ENCODE measurements at places on chromosomes 1 and 21. TPM values are rescaled to one million over a fixed set of nuclear protein-coding genes. Genes with fewer than 3 reads are reported as not detected.

DNA sequence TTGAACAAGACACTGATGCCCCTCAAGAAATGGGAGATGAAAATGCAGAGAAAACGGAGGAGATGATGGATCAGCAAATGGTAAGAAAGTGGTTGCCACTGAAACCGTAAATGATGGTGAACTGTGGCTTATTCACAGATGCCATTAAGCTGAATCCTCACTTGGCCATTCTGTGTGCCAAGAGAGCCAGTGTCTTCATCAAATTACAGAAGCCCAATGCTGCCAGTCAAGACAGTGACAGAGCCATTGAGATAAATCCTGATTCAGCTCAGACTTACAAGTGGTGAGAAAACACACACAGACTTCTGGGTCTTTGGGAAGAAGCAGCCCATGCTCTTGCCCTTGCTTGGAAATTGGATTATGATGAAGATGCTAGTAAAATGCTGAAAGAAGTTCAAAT, 52.5 kb downstream of the NBPF6 start:
- no peak for DNase-seq

DNA sequence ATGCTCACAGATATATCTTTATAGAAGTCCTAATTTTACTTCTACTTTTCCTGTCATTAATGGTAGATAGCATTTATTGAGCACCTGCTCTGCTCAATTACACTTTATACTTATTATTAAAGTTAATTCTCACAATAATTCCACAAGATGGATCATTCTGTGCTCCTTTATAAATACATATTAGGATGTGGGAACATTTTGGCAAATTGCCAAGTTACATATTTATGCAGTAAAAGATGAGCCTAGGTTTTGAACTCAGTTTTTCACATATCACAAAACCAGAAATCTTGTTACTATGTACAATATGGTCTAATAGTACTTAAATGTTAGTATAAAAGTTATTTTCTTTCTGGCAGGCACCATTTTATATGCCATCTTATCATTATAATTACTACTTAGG, 895.0 kb upstream of the B3GALT2 start:
- DNase-seq = no peak

DNA sequence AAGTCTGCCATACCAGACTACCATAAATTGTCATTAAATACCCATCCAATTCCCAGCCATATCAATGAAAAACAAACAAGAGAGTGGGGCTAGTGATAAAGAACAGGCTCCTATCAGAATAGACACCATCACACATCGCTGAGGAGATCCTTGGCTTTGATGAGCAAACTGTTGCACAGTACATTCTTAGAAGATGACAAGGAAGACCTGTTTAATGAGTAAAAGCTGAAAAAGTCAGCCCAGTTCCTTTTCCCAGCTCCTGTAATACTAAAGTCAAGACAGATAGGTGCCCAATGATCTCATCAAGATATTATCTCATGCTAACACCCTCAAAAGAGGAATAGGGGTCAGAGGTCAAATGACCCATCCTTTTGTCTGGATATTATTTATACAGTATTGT, 164.5 kb upstream of the COA6 start:
- DNase-seq = no peak

DNA sequence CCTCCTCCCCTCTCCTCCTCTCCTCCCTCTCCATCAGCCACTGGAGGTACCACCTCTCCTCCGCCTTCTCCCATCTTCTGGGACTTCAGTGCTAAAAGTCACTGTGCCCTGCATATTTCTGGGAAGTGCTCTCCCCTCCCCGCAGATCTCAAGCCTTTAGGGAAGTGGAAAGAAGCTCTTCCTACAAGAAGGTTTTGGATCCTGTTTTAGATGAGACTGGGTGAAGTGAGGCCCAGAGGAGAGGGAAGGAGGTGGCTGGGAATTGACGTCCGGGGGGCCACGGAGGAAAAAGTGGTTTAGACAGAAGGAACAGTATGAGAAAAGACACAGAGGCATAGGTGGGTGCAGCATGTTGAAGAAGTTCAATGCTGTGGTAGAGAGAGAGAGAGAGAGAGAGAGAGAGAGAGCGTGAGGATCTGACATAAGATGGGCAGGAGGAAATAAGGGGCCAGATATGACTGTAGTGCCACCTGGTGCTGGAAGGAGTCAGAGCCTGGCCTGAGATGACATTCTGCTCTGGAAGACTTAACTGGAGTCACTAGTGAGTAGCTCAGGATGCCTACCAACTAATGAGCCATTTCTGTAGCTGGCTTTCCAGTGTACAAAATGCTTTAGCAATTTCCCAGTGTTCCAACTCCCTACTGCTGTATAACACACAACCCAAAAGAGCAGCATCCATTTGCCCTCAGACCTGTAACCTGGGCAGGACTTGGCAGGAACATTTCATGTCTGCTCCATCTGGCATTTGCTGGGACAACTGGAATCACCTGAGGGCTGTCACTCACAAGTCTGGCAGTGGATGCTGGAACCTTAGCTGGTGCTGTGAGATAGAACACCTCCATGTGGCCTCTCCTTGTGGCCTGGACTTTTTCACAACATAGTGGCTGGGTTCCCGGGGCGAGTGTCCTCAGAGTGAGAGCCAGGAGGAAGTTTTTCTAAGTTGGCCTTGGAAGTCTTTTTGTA, 16.6 kb upstream of the ZSCAN20 start:
- no peak for DNase-seq

GRCh38 chr1:198598796-198599321, 40.0 kb upstream of the PTPRC start:
- no peak for DNase-seq

GRCh38 chr21:46345861-46346260, 21.9 kb downstream of the PCNT start:
- no peak for DNase-seq

DNA sequence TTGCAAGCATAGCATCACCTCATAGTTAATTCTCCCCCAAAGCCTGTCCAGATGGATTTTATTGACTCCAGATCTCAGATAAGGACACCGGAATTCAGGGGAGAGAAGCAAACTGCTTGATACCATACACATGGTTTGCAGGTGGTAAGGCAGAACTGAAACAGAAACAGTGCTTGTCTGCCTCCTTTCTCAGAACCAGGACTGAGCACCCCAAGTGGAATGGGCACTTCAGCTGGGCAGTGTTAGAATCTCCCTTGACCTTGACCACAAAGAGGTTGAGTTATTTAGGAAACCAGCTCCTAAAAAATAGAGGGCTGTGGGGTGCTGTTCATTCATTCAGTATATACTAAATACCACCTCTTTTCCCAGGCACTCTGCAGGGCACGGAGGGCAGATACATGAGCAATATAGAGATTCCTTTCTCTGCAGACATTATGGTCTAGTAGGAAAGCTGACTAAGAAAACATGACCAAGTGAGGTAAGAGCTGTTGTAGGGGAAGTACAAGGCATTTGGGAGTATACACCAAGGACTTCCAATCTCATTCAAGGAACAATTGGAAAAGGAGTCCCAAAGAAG, 185.2 kb downstream of the C1orf94 start:
- DNase-seq = no peak

- DNase-seq = no peak
Observed at GRCh38 chr1:37167479-37167878, 133.2 kb upstream of the GRIK3 start.

DNA sequence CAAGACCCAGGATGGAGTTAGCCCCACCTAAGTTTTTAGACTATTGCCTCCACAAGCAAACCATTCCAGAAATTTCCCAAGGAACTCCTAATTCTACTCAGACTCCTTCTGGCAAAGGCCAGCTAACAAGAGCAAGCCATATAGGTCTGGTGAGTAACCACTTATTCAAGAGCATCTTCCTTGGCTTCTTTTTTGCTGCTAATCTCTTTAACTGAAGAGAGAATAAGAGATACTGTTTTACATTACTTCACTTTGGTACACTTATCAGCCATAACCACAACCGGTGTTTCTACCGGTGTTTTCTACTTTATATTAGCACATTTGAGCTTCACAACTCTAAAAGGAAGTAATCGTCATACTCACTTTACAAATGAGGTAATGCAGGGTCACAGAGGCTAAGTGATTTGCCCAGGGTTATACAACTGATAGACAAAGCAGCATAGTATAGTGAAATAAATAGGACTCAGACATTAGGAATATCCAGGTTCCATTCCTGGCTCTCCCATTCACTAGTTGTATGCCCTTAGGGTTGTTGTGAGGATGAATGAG, 1.7 kb upstream of the EPS15 start:
- DNase-seq = no peak

DNA sequence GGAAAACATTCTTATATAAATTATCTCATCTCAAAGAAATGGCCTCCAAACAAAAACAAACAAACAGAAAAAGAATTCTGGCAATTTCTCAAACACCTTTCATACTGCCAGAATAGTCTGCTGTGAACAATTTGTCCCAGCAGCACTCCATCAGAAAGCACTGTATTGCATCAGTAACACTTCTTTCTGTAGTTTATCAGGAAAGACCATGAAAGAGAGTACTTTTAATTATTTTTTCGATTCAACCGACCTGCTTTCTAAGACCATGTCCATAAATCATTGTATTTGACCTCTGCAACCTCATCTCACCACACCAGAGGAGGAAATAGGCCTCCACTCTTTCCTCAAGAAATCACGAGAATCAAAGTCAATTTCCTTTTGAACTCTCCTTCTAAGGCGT, 1579.9 kb downstream of the MRPL39 start:
- DNase-seq = no peak

GRCh38 chr1:147719029-147719698, 41.2 kb downstream of the GJA5 start:
- DNase-seq = no peak

DNA sequence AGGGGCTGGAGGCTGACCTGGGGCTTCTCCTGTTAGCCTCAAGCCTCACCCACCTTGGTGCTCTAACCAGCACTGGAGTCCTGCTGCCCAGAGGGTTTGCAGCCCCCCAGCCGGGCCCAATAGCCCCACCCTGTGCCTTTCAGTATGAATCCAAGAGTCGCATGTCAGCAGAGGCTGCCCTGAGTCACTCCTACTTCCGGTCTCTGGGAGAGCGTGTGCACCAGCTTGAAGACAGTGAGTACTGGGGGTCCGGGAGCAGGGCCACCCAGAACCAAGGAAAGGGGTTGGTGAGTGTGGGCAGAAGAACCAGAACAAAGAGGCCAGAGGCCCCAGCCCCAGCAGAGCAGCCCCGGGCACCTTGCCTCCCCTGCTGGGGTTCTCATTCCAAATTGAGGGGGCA, 25.6 kb downstream of the CDK18 start:
- DNase-seq = no peak

- DNase-seq = no peak
Observed at GRCh38 chr1:219585837-219586455, 27.0 kb downstream of the ZC3H11B start.

- no peak for DNase-seq
Observed at GRCh38 chr1:110540891-110541685, 22.1 kb upstream of the KCNA10 start.

GRCh38 chr1:49424782-49425181, 599.0 kb downstream of the AGBL4 start:
- DNase-seq = no peak

DNA sequence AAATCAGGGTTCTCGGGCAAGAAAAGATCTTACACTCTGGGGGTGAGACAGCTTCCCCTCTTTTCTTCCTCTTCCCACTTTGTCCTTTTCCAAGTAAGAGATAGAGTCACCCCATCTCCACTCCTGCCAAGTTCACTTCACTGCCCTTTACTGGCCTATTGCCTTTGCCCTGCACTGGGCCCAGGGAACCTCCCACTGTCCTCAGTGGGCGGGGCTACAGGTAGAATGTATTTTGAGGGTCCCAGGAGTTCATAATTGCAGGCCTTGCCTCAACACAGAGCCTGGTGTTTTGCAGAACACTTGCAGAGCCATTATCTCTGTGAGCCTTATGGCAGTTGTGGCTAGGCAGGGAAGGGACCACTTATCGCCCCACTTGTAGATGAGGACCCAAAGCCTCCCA, 3.3 kb downstream of the AMPD2 start:
- DNase-seq = no peak

DNA sequence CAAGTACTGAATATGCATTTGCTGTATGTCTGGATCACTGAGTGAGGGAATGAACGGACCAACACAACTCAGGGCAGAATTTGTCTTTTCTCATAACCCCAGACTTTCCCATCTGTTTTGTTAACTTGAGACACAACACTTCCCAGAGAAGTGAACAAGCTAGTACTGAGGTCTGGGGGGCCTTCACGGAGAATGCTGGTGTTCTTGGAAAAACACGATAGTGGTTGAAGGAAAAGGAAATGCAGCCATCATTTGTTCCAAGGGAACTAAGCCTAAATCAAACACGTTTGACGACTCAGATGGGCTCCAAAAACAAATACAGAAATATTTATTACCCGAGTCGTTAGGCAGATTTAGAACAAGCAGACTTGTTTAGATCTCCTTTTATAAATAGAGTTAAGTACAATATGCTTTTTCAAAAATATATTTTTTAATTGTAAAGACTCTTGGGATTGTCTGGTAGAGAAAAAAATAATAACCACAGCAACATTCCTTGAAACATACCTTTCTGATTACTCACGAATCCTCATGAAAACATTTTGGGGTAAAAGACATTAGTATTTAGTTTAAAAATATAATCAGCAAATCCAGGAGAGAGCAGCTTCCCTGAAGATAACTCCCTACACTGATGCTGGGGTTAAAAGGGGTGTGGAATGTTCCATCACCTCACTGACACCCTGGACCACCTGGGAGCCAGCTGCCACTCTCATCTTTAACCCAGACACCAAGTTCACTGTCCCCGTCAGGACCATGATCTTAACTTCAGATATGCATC, 427.7 kb upstream of the RUNX1 start:
- DNase-seq = no peak

DNA sequence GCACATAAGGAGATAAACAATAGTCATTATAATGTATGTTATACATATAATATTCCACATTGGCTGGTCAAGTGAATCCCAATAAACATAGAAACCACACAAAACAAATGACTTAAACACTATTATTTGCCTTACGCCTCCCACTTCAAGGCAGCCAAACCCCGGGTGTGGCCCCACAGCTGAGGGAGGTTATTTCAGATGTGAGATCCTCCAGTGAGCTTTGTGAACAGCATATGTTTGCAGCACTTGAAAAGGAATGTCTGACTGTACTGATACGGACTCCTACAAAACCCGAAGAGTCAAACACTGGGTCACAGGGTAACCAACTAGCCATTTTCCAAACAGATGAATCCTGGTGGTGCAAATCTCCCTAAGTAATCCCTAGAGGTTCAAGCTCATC, 27.1 kb upstream of the DISP1 start:
- DNase-seq = no peak

DNA sequence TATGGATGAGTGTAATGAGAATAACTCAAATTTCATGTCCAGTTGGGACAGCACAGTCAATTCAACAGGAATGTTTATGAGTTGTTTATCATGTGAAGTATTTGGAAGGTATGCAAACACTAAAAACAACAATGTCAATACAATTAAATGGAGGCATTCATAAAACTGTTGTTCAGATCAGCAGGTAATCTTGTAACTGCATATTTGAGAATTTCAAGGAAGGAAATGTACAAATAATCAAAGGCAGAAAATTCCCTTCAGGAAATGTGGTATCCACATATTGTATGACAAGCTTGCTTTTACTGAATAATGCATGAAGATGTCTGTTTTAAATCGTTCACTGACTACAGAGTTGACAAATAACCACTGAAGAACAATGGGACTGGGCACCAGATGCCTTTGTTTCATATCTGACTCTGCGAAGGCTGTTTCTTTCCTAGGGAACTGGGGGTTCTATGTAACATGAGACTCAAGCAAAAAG, 198.3 kb downstream of the LTN1 start:
- no peak for DNase-seq

Gene RCC1
- total RNA-seq = 10.1 TPM

Gene LYPD8
- total RNA-seq = not detected

Gene SH2D2A
- 0.81 TPM for total RNA-seq

Gene ALX3
- total RNA-seq = not detected

Gene CAPN8
- 17.5 TPM for total RNA-seq

Data from thoracic aorta (tissue), 2 donors.